ENCODE measurements at places on chromosomes 4 and X.

GRCh38 chr4:152727784-152728183 is 48.0 kb upstream of the TMEM154 start:
- DNase-seq = no peak

DNA sequence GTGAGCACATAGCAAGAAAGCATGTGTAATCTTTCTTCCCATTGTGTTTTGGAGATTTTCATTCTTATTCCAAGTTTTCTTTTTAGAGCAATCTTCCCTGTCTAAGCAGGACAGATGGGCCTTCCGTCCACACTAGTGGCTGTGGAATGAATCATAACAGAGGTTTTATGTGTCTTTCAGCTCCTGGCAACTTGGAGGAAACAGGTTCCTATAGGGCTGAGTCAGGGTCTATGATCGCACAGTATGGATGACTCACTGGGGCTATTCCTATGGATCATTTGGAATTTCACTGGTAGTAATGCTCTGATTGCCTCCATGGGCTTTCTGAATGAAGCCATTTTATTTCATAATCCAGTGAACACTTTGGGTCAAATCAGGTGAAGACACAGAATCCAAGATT is 51.8 kb upstream of the CBLL2 start:
- DNase-seq = no peak

- DNase-seq = no peak
These were observed 126.0 kb downstream of the AFAP1 start for GRCh38 chr4:7813674-7814073.

DNA sequence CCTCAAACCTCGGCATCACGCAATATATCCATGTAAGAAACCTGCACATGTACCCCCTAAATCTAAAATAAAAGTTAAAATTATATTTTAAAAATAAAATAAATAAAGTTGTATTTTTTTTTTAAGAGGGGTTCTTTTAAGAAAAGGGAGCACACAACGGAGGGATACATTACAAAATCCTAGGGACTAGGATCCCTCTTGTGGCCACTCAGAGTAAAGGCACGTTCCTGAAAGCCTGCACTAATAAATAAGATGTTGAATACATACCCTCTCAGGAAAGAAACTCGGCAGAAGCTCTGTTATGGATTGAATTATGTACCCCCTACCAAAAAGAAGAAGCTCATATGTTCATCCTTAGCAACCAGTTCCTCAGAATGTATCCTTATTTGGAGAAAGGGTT is 50.9 kb upstream of the PRDX4 start:
- DNase-seq = no peak

DNA sequence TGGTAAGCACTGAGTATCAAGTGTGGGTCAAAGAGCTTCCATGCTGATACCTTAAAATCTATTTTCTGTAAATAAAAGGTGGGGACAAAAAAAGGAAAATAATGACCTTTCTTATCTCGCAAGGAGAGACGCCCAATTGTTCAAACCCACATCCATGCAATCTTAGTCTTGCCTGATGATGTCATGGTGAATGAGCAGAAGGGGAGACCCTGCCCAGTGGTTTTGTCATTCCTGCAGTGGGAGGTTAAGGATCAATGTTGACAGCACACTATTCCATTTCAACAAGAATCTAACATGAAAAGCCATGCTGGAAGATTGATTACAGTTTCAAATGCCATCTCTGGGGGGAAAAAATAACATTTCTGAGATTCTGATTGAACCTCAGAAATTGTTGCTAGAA is 40.7 kb upstream of the PUDP start:
- DNase-seq = no peak

Measured in endothelial cell (in vitro differentiated cells).